ENCODE measurements at places on chromosomes 12 and 14. TPM values are rescaled to one million over a fixed set of nuclear protein-coding genes. Genes with fewer than 3 reads are reported as not detected.

- DNase-seq = peak; percentile 36
Measured at GRCh38 chr12:25054076-25054782, 105.3 kb upstream of the BCAT1 start.

The SERPINA3 gene
- 6.8 TPM for polyA plus RNA-seq

The KRT6C gene
- not detected for polyA plus RNA-seq

DNA sequence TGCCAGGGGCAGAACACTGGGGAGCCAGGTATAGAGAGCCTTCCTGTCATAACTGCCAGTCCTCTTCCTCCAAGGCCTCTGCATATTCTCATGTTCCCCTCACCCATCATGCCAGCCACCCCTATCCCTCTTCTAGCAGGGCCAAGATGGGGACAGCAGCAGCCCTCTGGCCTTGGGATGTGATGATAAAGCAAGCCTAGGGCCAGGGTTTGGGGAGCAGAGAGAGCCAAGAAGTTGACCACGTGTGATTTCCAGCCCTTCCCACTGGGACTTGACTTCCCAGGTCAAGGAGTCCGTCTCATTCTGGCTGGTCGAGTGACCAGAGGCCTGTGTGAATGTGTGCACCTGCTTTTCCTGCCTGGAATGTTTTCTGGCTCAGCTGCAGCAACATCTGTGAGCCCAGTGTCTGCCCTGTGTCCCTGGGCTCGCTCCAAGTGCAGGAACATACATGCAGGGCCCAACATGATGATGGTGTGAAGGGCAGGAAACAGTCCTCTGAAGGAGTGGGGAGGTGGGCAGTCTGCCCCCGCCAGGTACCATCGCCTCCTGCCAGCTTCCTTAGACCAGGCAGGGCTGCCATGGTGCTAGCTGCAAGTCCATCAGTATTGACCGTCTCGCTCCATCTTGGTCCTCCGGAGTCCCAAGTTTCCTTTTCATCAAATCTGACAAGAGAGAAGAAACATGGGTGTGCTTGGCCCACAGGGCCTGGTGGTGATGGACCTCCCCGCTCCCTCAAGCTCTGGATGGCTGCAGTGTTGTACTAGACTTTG is 21.0 kb downstream of the VASH1 start:
- no peak for DNase-seq

DNA sequence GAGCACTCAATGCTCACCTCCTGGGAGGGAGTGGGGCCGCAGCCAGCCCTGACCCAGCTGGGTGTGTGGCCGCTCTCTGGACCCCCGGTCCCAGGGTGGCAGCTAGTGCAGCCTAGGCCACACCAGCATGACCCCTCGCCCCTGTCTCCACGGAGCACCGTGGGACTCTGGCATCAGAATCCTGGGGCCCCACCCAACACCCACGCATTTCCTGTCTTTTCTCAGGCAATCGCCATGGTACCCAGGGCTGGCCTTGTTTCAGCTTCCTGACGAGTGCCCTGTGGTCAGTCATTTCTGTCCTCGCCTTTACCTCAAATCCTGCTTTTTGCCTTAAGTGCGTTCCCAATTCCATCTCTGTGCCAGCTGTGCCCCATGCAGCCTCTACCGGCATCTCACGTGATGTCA is 15.9 kb downstream of the PACS2 start:
- no peak for DNase-seq

DNA sequence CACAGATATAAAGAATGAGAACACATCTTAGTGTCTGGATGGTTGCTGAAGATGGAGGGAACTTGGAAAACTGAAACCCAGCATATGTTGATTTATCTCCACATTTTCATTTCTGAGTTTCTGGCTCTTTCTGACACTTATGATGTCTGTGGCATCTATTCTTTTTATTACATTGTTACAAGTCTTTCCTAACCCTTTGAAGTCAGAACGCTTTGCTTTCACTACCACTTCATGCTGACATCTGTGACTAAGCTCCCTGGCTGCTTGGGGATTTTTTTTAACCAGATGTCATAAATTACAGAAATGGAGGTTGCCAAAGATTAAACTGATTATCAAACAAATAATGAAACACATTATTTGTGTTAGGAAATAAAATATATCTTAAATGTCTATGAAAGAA is 188.7 kb downstream of the KITLG start:
- DNase-seq = no peak

DNA sequence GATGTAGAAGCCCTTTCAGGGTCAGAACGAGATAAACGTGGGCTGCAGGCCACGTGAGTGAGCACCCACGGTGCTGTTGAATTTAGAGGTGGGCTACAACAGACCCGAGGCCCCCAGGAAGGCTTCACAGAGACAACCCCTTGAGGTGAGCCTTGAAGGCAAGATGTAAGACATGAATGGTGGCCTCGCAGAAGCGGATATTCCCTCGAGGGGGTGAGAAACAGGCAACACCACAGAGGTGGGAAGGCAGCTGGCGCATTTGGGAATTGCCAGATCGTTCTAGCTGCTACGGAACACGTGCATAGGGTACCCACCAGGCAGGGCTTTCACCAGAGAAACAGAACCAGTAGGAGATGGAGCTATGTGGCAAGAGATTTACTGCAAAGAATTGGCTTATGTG is 22.6 kb upstream of the ATP2A2 start:
- no peak for DNase-seq

The EIF2S3B gene
- polyA plus RNA-seq = 0.89 TPM

The GLT8D2 gene
- 10.9 TPM for polyA plus RNA-seq

DNA sequence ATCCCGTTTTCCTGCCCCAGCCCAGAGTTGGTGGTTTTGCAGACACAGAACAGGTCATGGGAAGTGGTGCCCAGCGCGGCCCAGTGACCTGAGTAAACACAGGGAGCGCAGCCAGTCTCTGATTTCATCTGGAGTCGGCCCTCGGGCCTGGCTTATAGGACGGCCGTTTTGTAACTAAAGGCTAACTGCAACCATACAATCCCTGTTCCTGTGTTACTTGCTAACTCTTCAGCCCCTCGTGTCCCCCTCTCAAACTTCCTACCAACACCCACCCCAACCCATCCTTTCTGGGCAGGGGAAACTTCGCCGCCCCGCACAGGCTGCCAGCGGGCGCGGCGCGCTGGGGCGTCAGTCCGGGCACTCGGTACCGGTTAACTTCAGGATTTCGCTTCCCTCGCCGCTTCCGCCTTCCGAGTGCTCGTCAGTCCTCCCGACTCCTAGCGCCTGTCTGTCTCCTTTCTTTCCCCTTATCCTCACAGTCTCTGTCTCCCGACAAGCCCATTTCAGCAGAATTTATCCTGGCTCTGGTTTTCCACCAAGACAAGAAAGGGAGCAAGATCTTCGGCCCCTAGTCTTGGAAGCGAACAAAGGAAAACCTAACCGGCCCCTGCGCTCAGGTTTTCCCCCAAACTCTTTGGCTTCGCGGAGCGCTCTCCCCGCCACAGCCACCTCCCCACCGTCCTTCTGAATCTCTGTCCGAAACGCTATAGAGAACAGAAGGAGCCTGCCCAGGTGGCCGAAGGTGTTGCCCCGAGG is 2.0 kb downstream of the SIX1 start:
- no peak for DNase-seq

The GPRC5D gene
- polyA plus RNA-seq = 0.22 TPM

The TMEM229B gene
- 11.4 TPM for polyA plus RNA-seq

GRCh38 chr12:113241191-113242025 is 20.1 kb downstream of the TPCN1 start:
- DNase-seq = peak; percentile 91

The BLOC1S1 gene
- polyA plus RNA-seq = 291 TPM

All from small intestine (tissue), 16 donors.